ENCODE measurements at places on chromosomes 1 and 21.

DNA sequence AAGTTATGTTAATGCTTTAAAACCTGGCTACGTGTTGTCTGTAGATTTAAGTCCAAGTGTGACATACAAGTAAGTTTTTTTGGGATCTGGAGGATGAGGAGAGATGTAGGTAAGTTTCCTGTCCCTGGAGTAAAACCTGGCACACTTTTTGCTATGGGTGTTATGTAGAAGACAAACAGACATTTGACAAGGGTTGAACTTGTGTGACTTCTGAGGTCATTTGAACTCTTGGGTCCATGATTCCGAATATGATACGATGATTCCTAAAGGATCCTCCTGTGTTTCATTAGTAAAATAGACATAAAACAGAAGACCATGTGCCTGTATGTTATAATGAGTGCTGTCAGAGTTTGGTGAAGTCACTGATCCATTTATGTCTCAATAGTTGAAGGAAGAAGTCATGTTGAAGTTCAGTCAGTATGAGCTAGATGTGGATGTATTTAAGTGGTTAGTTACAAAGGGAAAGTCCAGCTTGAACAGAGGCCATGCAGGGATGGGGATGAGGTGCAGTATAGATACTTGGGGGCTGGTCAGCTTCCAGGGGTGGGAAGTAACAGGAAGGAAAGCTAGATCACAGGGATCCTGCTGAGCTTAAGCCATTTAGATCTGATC is 44.3 kb downstream of the ARID1A start:
- DNase-seq, result no peak

- DNase-seq, result no peak
Measured at GRCh38 chr1:44713321-44713781, 17.6 kb downstream of the RNU5D-1 start.

GRCh38 chr1:114249691-114250090 is 96.0 kb upstream of the SYT6 start:
- no peak for DNase-seq

DNA sequence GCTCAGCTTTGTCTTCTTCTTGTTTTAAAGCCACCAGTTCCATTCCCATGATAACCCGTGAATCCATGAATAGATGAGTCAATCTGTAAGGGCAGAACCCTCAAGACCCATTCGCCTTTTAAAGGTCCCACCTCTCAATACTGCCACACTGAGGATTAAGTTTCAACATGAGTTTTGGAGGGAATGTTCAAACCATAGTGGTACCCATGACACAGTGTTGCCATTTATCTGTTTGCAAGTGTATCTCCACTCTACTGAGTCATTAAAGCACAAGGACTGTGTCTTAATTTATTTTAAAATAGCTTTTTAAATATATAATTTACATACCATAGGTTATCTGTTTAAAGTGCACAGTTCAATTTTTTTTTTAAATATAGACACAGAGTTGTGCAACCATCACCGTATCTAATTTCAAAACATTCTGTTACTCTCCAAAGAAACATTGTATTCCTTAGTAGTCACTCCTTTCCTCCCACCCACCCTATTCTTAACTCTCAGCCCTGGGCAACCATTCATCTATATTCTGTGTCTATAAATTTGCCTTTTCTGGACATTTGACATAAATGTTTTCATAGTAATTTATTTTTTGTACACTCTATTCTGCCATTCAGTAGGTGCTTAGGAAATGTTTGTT is 4.8 kb upstream of the IL24 start:
- no peak for DNase-seq

DNA sequence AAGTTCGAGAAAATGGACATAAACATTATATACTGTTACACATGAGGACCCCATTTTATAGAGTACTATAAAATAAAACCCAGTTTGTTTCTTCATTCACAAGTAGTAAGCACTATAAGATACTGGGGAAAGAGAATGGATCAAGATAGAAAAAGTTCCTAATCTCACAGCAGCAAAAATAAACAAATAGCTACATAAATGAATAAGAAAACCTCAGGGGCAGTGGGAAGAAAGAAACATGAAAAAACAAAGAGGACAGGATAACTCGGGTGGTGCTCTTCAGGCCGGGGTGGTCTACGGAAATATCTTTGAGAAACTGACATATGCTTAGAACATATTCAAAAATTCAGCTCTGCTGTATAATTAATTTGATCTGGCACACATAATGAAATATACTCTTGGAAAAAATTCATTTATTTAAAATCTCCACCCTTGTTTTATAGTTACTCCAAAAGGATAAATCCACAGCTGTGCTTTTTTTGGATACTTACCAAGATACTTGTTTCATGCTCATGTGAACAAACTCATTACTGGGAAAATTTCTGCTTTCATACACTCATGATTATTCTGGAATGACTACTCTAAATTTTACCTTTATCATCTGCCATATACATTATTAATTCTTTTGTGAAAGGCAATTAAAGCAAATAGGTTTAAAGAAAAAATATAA is 20.0 kb downstream of the CEP170 start:
- no peak for DNase-seq

GRCh38 chr1:232602622-232603021 is 27.3 kb downstream of the SIPA1L2 start:
- no peak for DNase-seq

- no peak for DNase-seq
Measured at GRCh38 chr1:201696217-201696761, 132.7 kb upstream of the IPO9 start.

GRCh38 chr1:112778137-112778536 is 63.0 kb upstream of the PPM1J start:
- no peak for DNase-seq

- DNase-seq, result no peak
Measured at GRCh38 chr1:2604844-2605508, 18.4 kb downstream of the PRXL2B start.

GRCh38 chr1:205572421-205572820 is 59.4 kb downstream of the ELK4 start:
- no peak for DNase-seq
